ENCODE measurements at places on chromosomes 13 and 19.

DNA sequence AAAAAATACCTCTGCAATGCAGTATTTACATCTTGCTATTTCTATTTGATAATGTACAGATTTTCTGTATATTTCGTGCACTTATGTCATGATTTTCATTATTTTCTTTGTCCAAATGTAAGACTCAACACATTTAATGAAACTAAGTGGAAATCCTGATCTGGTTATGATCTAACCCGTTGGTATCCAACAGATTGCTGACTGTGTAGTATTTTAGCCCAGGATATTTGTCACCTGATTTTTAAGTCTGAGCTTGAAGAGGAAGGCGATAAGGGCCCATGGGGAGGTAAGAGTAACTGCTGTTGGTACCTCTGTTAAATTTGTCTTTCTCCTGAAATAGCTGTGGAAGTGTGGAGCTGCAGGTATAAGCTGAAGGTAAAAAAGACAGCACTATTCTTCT is 45.3 kb downstream of the WASF3 start:
- no peak for DNase-seq

GRCh38 chr13:112651311-112651710 is 38.5 kb upstream of the ATP11A start:
- no peak for DNase-seq

- DNase-seq = no peak
Measured at GRCh38 chr13:25241007-25241406, 46.3 kb downstream of the MTMR6 start.

DNA sequence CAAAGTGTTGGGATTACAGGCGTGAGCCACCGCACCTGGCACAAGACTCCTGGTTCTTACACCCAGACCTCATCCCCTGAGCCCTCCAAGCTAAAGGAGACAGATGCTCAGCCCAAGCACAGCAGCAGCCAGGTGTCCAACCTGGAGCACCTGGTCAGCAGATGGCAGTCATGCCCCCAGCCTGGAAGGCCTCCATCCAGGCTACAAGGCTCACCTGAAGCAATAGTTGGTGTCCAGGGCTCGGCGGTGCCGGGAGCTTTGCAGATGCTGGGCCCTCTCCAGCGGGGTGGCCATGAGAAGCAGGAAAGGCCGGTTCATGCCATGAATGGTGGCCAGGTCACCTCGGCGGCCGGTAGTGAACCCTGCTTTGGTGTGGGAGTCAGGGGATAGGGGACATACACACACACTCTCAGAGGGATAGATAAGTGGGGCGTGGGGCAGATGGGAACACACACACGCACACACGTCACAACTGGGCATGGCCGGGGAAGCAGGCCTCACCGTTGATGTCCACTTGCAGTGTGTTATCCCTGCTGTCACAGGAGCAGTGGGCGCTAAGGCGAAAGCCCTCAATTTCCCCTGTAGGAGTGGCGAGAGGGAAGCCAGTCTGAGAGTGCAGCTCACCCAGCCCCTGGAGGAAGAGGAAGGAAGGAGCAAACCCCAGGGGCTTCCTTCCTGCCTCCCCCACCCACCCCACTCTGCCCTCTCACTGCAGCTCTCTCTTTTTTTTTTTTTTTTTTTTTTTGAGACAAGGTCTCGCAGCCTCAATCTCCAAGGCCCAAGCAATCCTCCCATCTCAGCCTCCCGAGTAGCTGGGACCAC is 11.8 kb downstream of the TGFB1 start:
- DNase-seq = no peak

DNA sequence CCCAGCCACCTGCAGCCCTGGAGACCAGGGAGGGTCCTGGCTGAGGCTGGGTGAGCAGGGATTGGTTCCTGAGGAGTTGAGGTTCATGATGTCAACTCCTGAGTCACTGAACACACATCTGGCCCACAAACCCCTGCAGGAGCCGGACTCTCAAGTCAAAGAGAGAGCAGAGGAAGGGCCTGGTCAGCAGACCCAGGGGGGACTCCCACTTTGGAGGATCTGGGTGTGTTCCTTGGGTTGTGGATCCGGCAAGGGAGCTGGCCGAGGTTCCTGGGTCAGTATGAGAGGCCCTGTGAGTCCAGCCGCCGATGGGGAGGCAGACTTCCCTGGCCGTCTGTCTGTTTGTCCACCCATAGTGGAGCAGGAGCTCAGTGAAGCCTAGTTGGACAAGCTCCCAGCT is 4.0 kb downstream of the SLC7A10 start:
- DNase-seq = no peak

- DNase-seq = no peak
Measured at GRCh38 chr19:6340493-6341201, 7.2 kb upstream of the ACER1 start.

DNA sequence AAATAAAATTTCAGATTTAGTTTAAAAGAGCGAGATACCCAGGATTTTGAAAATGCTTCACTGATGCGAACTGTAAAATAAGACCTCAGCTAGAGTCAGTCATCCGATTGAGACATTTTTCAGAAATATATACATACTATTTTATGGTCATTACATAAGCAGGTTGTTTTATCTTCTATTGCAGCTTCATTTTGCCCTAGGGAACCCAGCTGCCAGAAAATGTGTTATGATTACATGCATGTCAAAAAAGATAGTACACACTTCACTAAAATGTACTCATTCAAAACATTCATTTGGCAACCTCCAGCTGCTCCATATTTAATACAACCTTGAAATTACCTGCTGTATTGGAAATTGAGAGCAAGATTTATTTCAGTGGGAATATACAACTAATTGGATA is 483.8 kb upstream of the SLITRK6 start:
- no peak for DNase-seq

DNA sequence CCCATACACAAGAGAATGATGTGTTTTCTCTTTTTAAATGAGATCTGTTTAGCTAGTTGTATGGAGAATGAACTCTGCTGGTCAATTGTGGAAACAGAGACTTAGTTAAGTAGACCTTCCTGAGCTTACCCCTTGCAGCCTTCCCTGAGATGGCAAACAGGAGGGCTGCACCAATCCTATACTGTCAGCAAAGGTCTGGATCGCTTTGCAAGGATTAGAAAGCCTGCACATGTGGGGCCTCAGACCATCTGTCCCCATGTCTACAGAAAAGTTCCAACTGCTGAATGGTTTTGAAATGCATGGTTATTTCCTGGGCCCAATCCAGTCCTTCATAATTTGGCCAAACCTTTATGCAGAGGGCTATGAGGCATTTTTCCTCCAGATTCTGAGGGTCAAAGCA is 183.9 kb upstream of the SLC10A2 start:
- no peak for DNase-seq

DNA sequence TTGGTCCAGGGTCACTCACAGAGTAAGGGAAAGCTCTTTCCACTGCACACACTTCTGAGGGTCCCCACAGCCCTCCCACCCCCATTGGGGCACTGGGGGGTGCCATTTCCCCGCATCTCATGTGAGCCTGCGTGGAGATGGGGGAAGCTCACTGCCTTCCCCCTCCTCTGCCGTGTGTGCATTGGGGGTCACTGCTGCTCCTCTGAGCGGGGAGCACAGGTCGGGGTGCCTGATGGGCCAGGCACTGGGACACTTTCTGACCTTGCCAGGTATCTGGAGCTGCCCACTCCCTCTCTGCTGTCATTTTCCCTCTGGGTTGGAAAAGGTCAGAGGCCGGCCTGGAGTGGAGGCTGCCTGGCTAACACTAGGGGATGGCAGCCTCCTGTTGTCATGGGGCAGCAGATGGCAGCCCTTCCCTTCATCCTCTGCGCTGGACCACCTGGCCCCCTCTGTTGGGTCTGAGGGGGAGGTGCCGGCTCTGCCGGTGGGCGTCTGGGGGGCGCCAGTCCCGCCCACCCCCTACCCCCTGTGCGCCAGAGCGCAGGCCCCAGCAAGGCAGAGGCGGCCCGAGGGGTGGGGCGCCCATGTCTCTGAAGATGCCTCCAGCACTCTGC is 9.1 kb downstream of the SSBP4 start:
- no peak for DNase-seq

GRCh38 chr19:2488942-2489731 is 13.2 kb downstream of the GADD45B start:
- DNase-seq = no peak

- no peak for DNase-seq
Measured at GRCh38 chr13:99721606-99722337, 220.5 kb downstream of the TM9SF2 start.

DNA sequence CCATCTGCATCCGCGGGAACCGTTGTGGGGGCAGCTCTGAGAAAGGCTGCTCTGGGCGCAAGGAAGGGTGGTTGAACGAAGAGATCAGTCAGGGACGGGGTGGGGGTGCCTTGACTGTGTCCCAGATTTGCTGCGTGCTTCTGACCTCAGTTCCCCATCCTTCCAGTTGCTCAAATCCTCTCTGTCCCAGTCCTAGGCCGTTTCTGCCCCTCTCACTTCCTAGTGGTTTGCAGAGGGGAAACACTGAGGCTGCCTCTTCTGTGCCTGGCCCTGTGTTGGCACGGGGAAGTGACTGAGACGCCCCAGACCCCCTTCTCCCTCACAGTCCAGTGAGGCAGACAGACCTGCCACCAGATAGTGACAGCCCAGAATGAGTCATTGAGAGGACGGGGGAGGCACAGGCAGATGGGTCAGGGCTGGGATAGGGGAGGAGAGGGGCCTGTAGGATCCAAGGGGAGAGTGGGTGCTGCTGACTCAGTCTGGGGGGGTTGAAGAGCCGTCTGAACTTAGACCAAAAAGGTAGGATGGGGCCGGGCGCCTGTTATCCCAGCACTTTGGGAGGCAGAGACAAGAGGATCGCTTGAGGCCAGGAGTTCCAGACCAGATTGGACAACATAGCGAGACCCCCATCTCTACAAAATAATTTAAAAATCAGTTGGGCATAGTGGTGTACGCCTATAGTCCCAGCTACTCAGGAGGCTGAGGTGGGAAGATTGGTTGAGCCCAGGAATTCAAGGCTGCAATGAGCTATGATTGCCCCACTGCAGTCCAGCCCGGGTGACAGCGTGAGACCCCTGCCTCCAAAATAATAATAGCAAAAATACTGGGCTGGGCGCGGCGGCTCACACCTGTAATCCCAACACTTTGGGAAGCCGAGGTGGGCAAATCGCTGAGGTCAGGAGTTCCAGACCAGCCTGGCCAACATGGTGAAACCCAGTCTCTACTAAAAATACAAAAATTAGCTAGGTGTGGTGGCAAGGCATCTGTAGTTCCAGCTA is 26.5 kb downstream of the NUMBL start:
- no peak for DNase-seq

- DNase-seq = no peak
Measured at GRCh38 chr13:106007156-106007555, 528.3 kb downstream of the EFNB2 start.

- no peak for DNase-seq
Measured at GRCh38 chr13:81757348-81757970, 1416.5 kb upstream of the SPRY2 start.

GRCh38 chr13:74136084-74136658 is 2.0 kb upstream of the KLF12 start:
- no peak for DNase-seq

- DNase-seq = no peak
Measured at GRCh38 chr19:55688422-55689218, 13.6 kb downstream of the EPN1 start.

DNA sequence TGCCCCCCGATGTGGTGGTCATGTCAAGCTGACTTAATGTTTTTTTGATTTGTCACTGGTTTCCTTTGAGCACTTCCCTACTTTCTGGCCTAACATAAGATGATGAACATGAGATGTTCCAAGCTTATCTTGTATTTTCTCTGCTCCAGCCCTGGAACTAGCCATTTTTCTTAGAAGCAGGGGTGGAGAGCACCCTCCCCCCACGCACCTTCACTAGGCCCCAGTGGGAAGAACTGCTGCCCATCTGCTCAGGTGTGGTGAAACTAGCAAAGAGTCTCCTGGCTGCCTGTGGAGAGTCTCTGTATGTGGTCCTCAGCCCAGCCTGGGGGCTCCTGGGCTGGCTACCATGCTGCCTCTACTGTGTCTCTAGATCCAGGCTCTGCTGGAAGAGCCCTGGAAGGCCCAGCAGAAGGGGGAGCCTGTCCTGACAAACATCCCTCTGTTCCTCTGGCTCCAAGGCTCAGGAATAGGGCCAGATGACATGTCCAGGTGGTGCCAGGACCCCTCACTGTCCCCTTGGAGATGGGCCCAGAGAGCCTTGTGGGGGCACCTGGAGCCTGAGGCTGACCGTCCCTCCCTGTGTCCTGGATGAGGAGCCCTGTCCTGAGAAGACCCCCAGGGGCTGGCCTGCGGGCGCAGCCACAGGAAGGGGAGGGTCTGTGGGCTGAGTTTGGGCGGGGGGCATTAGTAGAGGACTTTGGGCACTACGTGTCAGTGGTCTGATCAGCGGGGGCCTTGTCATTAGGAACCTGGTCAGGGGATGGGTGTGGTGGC is 4.8 kb upstream of the ZNF14 start:
- DNase-seq = no peak

DNA sequence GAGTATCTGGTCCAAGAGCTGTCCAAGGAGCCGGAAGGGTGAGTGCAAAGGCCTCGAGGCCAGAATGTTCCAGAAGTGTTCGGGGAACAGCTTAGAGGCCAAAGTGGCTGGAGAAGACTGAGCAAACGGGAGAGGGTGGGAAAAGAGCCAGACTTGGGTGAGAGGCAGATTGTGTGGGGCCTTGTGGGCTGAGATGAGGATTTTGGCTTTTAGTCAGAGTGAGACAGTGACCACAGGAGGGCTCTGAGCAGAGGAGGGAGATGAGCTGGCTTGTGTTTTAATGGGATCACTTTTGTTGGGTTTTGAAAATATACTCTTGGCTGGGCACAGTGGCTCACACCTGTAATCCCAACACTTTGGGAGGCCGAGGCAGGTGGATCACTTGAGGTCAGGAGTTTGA is 5.6 kb downstream of the NANOS2 start:
- no peak for DNase-seq

DNA sequence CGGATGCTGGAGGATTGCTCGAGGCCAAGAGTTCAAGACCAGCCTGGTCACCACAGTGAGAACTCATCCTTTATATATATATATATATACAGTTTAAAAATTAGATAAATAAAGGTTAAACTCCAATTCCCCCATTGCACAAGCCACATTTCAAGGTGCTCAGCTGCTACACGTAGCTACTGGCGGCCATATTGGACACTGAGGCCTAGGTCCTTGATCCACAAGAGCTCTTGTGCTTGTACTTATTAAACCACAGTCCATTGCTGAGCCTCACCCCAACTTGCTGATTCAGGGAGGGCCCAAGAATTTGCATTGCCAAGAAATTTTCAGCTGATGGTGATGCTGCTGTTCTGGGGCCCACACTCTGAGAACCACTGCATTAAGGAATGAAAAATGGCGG is 9.6 kb downstream of the TTC9B start:
- no peak for DNase-seq

DNA sequence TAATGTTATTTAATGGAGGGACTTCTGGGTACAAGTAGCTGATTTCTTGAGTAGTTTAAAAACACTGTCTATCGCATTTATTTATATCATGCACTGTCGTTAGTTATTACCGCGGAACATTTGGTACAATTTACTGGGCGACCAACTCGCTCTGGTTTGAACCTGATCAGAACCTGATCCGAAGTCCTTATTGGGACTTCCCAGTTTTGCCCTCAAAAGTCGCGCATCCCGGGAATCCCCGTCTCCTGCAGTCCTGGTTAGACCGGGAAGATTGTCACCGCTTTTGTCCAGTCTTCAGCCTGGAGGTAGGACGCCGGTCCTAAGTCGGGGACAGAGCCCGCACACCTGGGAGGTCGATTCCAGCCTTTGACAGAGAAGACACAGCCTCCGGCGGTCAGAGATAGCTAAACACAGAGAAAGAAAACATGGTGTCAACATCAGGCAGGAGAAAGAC is 694 bp downstream of the CLN5 start:
- DNase-seq = no peak

Measured in NT2/D1 (cell line).